Activated CD4-positive, alpha-beta T cell treated with anti-CD3 and anti-CD28 coated beads, Interleukin-2, amount 10 ng/mL, durations not matched to agents 24 days and 14 days (primary cell): ENCODE measurements at places on chromosomes 7 and 10. TPM values are rescaled to one million over a fixed set of nuclear protein-coding genes. Genes with fewer than 3 reads are reported as not detected.

The ADIRF gene
- not detected in 2 replicates for total RNA-seq

The FFAR4 gene
- not detected in 2 replicates for total RNA-seq

DNA sequence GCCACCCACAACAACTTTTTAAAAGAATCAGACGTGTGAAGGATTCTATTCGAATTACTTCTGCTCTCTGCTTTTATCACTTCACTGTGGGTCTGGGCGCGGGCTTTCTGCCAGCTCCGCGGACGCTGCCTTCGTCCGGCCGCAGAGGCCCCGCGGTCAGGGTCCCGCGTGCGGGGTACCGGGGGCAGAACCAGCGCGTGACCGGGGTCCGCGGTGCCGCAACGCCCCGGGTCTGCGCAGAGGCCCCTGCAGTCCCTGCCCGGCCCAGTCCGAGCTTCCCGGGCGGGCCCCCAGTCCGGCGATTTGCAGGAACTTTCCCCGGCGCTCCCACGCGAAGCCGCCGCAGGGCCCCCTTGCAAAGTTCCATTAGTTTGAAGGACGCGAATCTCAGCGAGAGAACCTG, 461 bp upstream of the HTRA1 start:
- peaks cover 2% of the 10 kb centered on the region for H3K4me1 ChIP-seq
- H3K4me3 ChIP-seq, result no peak overlapping the region
- no peak overlapping the region for H3K27ac ChIP-seq
- peaks cover 71% of the 10 kb centered on the region for H3K27me3 ChIP-seq
- H3K36me3 ChIP-seq, result no peaks in the 10 kb centered on the region

DNA sequence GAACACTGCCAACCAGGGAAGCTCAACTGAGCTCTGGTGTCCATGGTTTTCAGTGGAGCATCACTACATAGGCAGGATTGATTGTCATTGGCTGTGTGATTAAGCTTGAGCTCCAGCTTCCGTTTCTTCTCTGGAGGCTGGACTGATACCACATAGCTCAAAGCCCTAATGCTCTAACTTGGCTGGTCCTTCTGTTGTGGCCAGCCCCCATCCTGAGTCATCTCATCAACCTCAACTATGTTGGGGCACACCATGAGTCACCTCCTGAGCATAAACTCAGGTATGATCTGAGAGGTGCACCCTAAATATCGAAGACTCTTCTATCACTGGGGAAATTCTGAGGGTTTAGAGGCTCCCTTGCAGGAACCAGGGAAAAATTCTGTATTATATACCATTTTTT, 114.5 kb upstream of the INHBA start:
- no peaks in the 10 kb centered on the region for H3K36me3 ChIP-seq
- H3K27me3 ChIP-seq, result peaks cover 7% of the 10 kb centered on the region
- H3K4me1 ChIP-seq, result peaks cover 31% of the 10 kb centered on the region
- no peak overlapping the region for H3K4me3 ChIP-seq
- DNase-seq, result peak; percentile 72

The GPR15LG gene
- not detected in 2 replicates for total RNA-seq

DNA sequence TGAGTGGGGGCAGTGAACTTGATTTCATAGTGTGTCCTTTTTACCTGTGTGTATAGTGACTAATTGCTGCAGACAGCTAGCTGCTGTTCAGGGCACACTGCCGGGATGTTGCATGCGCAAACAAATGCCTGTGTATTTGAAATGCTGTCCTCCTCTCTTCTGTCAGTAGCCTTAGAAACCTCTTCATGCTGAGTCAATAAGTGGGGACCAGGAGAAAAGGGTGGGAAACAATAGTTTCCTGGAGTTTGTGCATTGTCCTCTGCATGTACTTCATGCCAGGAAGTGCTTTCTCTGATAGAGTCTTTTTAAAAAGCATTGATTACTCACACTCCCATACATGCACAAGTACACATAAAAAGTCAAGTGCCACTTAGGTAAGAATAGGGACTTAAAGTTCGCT, 1183.7 kb upstream of the CELF2 start:
- H3K4me3 ChIP-seq, result no peak overlapping the region
- DNase-seq, result no peak
- H3K27ac ChIP-seq, result no peak overlapping the region

DNA sequence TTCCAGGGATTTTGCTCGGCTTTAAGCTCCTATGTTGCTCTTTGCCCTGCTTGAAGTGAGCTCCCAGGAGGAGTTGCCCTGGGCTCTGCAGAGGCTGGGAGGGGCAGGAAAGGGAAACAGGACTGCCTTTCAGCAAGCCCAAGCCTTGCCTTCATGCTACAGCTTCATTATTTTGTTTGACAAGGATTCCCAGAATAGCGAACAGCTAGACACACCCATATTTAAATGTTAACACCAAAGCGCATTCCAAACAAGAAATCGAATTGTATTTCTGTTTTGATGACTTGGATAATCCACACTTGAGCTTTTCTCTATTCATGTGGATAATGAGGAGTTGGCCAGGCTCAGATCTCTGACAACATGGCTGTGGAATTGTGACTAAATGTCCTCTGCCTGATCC, 6.3 kb downstream of the KIAA1217 start:
- H3K27me3 ChIP-seq, result peaks cover 11% of the 10 kb centered on the region
- DNase-seq, result no peak
- H3K36me3 ChIP-seq, result no peaks in the 10 kb centered on the region
- H3K4me1 ChIP-seq, result peaks cover 3% of the 10 kb centered on the region

DNA sequence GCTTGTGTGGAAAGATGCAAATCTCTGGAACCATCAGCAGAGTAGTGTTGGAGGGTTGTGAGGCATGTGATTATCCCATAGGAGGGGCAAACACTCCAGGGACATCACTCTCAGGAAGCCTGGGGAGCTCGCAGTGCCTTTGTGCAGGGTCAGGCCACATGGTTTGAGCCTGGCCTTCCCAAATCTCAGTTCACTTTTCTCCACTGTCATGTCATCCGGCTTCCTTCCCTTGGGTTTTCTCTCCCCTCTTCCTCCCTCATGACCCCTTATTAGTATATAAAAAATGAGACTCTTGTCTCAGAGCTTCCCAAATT, 20.4 kb downstream of the TSPAN14 start:
- H3K27ac ChIP-seq, result peak overlapping the region; percentile 99
- peak overlapping the region; percentile 56 for H3K4me3 ChIP-seq
- peaks cover 70% of the 10 kb centered on the region for H3K4me1 ChIP-seq
- peaks cover 55% of the 10 kb centered on the region for H3K36me3 ChIP-seq
- DNase-seq, result no peak

- peak; percentile 39 for DNase-seq
- no peak overlapping the region for H3K27ac ChIP-seq
- peaks cover 8% of the 10 kb centered on the region for H3K4me1 ChIP-seq
- H3K4me3 ChIP-seq, result no peak overlapping the region
- no peaks in the 10 kb centered on the region for H3K27me3 ChIP-seq
- H3K36me3 ChIP-seq, result no peaks in the 10 kb centered on the region
These were observed 13.1 kb upstream of the SAMD9L start for GRCh38 chr7:93161181-93161762.

The TNS3 gene
- total RNA-seq, result 4.7 and 5.7 TPM in 2 replicates

DNA sequence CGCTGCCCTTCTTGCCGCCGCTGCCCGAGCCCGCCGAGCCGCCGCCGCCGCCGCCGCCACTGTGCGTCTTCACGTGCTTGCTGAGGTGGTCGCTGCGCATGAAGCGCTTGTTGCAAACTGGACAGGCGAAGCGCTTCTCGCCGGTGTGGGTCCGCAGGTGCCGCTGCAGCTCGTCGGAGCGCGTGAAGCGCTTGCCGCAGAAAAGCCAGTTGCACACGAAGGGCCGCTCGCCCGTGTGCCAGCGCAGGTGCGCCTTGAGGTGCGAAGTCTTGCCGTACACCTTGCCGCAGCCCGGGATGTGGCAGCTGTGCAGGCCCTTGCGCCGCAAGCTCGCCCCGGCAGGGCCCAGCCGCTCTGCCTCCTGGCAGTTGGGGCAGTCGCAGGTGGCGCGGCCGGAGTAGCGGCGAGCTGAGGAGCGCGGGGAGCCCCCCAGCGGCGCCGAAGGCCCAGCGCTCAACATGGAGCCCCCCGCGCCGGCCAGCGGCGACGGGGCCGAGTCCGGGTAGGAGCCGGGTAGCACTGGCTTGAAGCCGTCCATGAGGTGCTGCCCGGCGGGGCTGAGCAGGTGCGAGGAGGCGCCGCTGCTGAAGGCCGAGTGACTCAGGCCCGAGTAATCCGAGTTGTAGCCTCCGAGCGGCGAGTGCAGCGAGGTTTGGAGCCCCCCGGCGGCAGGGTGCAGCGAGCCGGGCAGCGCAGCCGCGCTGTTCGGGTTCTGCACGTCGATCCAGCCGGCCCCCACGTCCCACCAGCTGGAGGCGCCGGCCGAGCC, 2.1 kb downstream of the SP8 start:
- H3K4me1 ChIP-seq, result peaks cover 19% of the 10 kb centered on the region
- H3K27ac ChIP-seq, result no peak overlapping the region
- peaks cover 73% of the 10 kb centered on the region for H3K27me3 ChIP-seq

- H3K4me1 ChIP-seq, result no peaks in the 10 kb centered on the region
- DNase-seq, result peak; percentile 73
- H3K36me3 ChIP-seq, result no peaks in the 10 kb centered on the region
- H3K4me3 ChIP-seq, result no peak overlapping the region
- H3K27ac ChIP-seq, result no peak overlapping the region
These were observed 133.6 kb downstream of the ZMIZ1 start for GRCh38 chr10:79202188-79203013.

DNA sequence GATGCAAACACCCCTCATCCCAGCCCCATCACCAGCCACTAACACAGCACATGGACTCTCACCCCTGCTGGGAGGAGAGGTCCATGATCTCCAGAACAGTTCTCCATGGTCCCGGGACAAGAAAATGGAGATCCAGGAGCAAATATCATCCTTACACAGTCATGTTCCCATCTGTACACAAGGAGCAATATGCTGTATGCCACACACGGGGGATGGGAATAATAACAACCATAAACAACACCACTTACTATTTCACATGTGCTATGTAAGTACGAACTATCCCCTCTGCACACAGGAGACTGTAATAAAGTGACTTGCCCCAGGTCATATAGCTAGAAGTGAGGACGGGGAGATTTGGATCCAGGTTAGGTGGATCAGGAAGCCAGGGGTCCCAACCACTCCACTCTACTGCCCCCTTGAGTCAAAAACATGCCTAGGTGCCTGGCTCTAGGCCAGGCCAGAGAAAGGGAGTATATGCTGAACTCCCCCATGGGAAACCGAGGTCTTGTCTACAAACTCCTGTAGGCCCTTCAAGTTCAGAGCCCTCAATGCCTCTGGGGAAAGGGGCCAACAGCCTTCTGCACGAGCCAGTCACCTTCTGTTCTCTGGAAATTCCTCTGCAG, 34.1 kb downstream of the LRRC20 start:
- no peaks in the 10 kb centered on the region for H3K27me3 ChIP-seq
- DNase-seq, result peak; percentile 75
- H3K27ac ChIP-seq, result no peak overlapping the region
- H3K4me1 ChIP-seq, result peaks cover 3% of the 10 kb centered on the region
- no peak overlapping the region for H3K4me3 ChIP-seq

- H3K27ac ChIP-seq, result no peak overlapping the region
- H3K4me1 ChIP-seq, result no peaks in the 10 kb centered on the region
- no peak overlapping the region for H3K4me3 ChIP-seq
- no peaks in the 10 kb centered on the region for H3K27me3 ChIP-seq
These were observed 335.3 kb downstream of the MAGI2 start for GRCh38 chr7:79118143-79118542.

- peaks cover 2% of the 10 kb centered on the region for H3K4me1 ChIP-seq
- no peak for DNase-seq
- H3K36me3 ChIP-seq, result no peaks in the 10 kb centered on the region
These were observed 199.2 kb downstream of the PHF14 start for GRCh38 chr7:11172835-11173234.

The CCT6A gene
- 339 and 342 TPM in 2 replicates for total RNA-seq

GRCh38 chr7:47308808-47309207, 273.1 kb downstream of the TNS3 start:
- H3K4me3 ChIP-seq, result no peak overlapping the region
- peaks cover 3% of the 10 kb centered on the region for H3K36me3 ChIP-seq
- H3K4me1 ChIP-seq, result peaks cover 13% of the 10 kb centered on the region
- no peak for DNase-seq
- no peak overlapping the region for H3K27ac ChIP-seq

The CPA2 gene
- total RNA-seq, result 0.14 TPM in 2 replicates

GRCh38 chr7:50352282-50352681, 47.8 kb downstream of the IKZF1 start:
- H3K27me3 ChIP-seq, result no peaks in the 10 kb centered on the region
- peak; percentile 78 for DNase-seq
- H3K4me3 ChIP-seq, result peak overlapping the region; percentile 76
- H3K36me3 ChIP-seq, result peaks cover 81% of the 10 kb centered on the region

The CAMK1D gene
- 5.6 and 6.6 TPM in 2 replicates for total RNA-seq

GRCh38 chr7:99733448-99733847, 1.5 kb downstream of the CYP3A7 start:
- no peak overlapping the region for H3K27ac ChIP-seq
- H3K27me3 ChIP-seq, result no peaks in the 10 kb centered on the region
- no peak for DNase-seq

- no peak overlapping the region for H3K27ac ChIP-seq
- H3K4me1 ChIP-seq, result no peaks in the 10 kb centered on the region
- no peaks in the 10 kb centered on the region for H3K36me3 ChIP-seq
- no peak for DNase-seq
These were observed 73.5 kb upstream of the VIPR2 start for GRCh38 chr7:159218170-159218569.

The SLC26A3 gene
- not detected in 2 replicates for total RNA-seq

GRCh38 chr10:15455456-15455855, 84.4 kb upstream of the FAM171A1 start:
- no peak overlapping the region for H3K4me3 ChIP-seq
- peaks cover 26% of the 10 kb centered on the region for H3K27me3 ChIP-seq
- no peak for DNase-seq
- H3K36me3 ChIP-seq, result no peaks in the 10 kb centered on the region
- H3K27ac ChIP-seq, result no peak overlapping the region

- H3K27ac ChIP-seq, result no peak overlapping the region
- DNase-seq, result no peak
- no peaks in the 10 kb centered on the region for H3K27me3 ChIP-seq
- no peaks in the 10 kb centered on the region for H3K4me1 ChIP-seq
These were observed 251.2 kb upstream of the GRB10 start for GRCh38 chr7:51033727-51034520.
